ENCODE measurements at places on chromosomes 2 and 18.

DNA sequence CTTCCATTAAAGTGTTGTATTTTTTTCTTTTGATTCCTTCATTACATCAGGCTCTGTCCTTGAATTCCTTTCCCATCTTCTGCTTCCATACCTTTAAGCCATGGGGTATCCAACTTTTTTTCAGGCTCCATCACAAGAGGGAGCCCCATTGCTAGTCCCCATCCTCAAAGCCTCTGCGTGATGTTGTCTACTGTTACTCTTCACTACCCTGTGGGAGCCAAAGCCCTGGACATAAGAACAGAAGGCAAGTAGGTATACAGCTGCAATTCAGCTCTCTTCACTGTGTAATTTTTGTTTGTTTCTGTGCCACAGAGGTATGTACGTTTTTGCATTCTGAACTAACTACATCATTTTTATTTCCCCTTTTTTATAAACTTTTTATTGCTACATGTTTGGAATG lies 36.6 kb upstream of the CCNYL1 start:
- no peak for DNase-seq

DNA sequence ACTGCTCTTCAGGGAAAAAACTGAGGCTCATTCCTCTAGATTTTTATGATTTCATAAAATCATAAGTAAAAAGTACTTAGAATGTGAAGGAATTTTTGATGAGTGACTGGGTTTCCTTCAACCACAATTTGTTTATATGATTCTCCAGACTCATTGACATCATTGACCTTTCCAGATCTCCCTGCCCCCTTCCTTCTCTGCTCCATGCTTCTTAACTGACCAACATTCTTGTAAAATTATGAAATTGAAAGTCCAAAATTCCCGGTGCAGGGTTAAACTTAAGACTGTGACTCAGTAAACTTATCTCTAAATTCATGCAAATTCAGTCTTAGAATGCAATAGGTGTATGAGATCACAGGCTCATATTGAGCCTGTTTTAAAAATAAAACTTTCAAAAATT lies 648.9 kb downstream of the TDRD15 start:
- DNase-seq, result peak; percentile 2

- no peak for DNase-seq
Measured at GRCh38 chr2:224209555-224210285, 170.6 kb upstream of the SERPINE2 start.

- no peak for DNase-seq
Measured at GRCh38 chr2:149781263-149781808, 193.8 kb upstream of the MMADHC start.

DNA sequence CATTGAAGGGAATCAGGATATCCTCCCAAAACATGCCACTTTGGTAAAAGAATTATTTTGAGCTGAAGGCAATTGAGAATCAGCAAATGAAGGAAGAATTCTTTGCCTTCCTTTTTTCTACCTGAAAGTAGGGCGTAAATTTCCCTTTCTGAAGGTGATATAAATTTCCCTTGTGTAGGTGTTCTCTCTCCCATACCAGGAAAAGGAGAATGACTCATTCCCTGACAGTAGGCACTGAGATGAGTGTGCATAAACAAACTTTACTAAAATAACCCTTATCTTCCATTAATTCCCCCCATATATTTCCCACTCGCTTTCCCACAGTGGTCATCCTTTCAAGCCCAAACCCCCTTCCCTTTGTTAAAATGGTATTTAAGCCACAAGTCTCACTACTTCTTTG lies 1339.0 kb downstream of the LRP1B start:
- no peak for DNase-seq

GRCh38 chr2:11744631-11745394 lies 1.6 kb upstream of the LPIN1 start:
- peak; percentile 59 for DNase-seq

GRCh38 chr2:84676295-84676694 lies 160.0 kb downstream of the DNAH6 start:
- no peak for DNase-seq

- DNase-seq, result no peak
Measured at GRCh38 chr2:156615836-156616322, 179.7 kb downstream of the GPD2 start.

DNA sequence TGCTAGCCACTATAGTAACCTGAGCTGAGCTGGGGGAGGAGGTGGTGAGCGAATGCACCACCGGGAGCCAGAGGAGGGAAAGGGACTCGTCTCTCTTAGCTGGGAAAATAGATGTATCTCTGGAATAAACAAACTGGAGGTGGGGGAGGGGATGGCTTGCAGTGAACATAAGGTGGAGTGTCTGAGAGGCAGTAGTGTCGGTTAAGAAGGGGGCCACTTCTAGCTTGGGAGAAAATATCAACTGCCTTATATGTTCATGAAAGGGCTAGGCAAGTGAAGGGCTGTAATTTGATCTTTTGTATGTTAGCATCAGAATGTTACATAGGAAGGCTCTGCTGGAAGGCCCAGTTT lies 2.2 kb downstream of the SETBP1 start:
- DNase-seq, result no peak

DNA sequence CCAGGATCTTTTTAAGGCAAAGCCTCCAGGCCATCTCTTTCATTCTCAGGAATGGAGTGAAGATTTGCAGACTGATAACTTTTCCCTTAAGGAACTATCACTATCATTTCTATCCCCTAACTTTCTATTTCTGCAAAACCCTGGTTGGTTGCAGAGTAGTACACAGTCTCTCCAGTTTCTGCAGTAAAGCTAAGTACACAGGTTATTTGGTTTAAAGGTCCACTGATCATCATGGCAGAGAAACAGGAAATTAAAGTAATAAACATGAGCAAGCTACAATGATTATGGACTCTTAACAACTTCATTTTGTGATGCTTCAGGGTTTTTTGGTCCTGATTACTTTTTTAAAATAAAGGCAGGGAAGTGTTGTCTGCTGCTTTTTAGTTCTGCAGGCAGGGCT lies 890.0 kb upstream of the DDX18 start:
- no peak for DNase-seq

GRCh38 chr2:235716875-235717496 lies 223.1 kb downstream of the AGAP1 start:
- peak; percentile 8 for DNase-seq

GRCh38 chr2:165621086-165621560 lies 151.6 kb downstream of the CSRNP3 start:
- peak; percentile 81 for DNase-seq

DNA sequence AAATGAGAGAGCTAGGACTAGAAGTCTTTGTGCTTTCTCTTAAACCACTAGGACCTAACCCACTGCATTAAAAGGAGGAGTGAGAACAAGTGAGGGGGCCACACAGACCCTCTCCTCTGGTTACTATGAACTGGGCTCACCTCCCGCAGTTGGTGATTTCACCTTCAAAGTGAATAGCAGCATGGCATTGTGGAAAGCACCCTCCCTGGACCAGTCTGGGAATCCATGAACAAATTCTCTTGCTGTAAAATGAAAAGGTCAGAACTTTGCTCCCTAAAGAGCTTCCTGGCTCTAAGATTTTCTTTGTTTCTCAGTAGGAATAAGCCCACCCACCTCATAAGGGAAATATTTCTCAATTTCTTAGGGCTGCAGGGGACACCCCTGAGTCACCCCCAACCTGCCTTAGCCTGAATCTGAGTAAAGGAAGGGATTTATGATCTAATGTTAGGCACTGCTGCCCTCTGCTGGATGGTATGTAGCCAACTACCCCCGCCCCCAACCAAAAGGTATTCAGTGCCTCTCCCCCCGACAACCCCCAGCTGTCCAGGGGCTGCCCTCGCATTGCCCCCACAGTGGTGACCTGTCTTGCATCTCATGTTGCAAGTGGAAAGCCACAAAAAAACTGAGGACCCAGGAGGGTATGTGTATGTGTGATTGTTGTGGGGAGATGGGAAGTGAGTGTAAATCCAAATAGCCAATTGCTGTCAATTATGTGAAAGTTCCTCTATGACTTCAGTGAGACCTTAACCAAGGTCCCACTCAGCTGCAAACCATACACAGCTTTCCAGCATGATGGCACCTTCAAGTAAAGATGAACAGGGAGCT lies 230.9 kb upstream of the SLC14A2 start:
- peak; percentile 56 for DNase-seq

- DNase-seq, result no peak
Measured at GRCh38 chr2:33488178-33488690, 11.8 kb downstream of the RASGRP3 start.

DNA sequence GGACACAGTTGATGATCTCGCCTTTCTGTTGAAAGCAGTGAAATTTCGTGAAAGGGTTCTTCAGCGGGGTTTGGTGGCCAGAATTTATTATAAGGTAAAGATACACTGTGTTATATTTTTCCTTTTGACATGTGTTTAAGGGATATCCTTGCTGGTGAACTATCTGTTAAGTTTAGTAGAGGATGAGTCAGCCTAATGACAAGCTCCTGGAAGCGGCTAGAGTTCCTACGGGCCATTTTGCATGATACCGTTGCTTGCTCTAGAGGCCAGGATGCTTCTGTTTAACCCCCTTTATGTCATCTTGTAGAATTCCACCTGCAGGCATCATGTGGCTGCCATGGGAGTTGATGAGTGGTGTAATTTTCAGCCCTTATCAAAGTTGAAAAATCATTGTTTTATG lies 124.8 kb upstream of the BCL2L11 start:
- no peak for DNase-seq
